GM06990 (cell line): ENCODE measurements at places on chromosomes 2 and 18.

- DNase-seq, result no peak
Measured at GRCh38 chr2:69932596-69932922, 17.6 kb downstream of the MXD1 start.

DNA sequence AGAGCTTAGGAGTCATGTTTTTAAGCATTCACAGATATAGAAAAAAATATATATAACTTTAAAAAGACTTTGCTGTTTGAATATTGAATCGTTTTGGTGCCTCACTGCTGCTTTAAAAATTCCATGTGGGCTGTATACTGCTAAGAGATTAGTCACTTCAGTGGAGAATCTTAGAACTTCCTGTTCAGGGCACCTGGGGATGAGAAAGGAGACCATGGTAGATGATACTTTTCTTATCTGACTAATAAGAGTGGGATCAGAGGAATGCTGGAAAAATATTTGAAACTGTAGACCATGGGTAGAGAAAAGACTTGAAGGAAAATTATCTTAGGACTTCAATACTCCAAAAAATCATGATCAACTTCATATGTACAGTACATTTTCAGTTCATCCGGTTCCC lies 442.2 kb upstream of the SETBP1 start:
- no peak for DNase-seq

DNA sequence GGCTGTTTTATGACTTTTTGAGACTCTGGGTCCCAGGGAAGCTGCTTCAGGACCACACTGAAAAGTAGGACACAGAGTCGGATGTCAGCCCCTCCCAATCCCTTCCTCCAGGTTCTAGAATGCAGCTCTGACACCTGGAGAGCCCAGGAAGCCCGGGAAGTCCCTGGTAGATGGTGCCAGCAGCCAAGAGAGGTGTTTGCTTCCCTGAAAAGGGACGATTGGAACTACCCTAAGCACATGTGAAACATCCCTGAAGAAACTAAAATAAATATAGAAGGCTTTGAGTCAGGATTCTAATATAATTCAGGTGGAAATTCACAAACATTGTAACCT lies 163.2 kb upstream of the CYRIA start:
- DNase-seq, result no peak

DNA sequence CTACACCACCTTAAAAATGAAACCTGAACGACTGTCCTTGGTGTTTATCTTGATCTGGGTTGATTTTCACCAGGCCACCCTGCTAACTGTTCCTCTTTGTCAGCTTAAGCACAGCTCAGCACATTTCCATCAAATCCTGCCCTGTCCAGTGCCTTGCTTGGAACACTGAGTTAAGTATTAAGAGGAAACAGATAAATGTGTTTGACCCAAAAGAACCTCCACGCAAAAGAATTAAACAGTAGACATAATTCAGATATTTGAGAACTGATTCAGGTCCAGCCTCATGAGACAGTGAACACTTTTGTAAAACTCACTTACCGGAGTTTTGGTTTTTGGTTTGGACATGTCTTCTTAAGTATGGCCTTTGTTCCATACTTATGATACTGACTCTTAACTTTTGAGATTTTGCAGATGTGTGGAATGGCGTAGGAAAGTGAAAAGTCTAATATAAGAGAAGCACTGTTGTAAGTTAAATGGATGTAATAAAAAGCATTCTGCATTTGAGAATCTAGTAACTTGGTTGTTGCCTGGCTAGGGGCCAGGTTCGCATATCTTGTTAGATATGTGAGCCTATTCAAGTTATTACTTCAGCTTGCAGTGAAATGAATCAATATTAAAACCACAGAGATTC lies 88.9 kb upstream of the SERPINE2 start:
- DNase-seq, result no peak

- no peak for DNase-seq
Measured at GRCh38 chr2:231689124-231689893, 19.0 kb upstream of the PTMA start.

DNA sequence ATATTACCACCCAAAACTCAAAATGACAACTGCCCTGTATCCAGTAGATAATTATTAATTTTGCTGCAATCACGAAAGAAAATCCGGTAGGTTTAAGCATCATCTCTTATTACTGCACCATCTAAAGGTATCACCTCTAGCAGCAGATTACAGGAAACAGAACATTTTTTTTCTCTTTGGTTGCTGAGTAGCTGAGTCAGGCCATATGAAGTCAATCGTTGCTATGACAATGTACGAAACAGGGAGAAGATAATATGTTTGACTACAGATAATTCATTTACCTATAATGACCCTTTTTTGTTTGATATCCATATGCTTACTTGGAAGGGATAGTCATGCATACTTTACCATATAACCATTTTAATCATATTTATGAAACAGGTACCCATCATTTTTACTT lies 831.6 kb upstream of the CHAC2 start:
- DNase-seq, result no peak

DNA sequence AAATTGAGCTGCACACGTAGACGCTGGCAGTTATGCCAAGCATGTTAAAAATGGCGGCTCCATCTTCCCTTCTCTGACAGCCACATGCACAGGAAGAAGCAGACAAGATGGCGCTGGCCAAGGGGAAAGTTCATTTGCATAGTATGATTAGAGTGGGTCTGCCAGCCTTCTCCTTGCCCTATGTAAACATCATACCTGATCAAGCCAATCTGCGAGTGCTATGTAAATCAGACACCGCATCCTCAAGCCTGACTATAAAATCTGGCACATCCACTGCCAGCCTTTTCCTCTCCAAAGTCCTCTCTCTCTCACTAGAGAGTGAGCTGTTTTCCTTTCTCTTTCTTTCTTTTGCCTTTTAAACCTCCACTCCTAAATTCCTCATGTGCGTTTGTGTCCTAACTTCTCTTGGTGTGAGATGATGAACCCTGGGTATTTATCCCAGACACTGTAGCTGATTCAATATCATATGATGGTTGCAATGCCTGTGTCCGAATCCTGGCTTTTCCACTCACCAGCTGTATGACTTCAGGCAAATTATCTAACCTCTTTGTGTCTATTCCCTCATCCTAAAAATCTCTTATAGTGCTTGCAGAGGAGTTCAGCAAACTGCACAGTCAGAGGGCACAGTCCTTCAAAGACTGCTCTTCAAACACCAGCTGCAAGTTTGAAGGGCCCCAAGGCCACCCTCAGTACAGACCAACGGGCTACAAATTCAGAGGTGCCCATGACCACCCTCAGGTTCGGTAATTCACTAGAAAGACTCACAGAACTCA lies 39.3 kb upstream of the ITSN2 start:
- DNase-seq, result no peak

DNA sequence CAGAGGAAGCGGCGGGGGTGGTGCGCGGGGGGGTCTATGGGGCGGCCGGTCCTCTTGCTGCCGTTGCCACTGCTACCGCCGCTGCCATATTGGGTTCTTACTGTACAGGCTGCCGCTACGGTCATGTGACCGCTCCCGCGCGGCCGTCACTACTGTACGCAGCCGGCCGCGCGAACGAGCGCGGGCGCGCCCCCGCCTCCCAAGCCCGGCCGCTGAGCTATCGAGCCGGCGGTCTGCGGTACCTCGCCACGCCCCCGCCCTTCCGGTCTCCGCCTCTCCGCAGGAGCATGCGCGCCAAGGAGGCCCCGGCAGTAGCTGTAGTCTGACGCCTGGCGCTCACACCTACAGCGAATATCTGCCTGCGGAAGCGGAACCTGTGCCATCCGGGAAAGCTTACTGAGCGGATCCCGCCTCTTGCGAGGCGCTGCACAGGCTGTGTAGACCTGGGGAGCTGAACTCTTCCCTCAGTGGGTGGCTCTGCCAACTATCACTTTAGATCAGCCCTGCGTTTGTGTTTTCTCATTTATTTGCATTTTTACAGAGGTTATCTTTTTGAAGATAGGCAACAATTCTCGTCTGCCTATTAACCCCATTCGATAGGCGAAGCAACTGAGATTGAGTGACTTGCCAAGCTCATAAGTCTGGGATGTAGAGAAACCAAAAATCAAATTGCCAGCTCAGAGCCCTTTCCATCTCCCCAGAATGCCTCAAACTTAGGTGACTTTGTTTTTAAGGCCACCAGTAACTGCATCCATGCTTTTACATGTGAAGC lies at the start of gene ASXL2:
Gene ASXL2, minus strand, starts transcription at position 127 of the 772 bp plus-strand sequence. CDS start 265 bp downstream, outside the sequence.
- DNase-seq, result peak; percentile 100
